ENCODE measurements at places on chromosomes 16 and 17.

DNA sequence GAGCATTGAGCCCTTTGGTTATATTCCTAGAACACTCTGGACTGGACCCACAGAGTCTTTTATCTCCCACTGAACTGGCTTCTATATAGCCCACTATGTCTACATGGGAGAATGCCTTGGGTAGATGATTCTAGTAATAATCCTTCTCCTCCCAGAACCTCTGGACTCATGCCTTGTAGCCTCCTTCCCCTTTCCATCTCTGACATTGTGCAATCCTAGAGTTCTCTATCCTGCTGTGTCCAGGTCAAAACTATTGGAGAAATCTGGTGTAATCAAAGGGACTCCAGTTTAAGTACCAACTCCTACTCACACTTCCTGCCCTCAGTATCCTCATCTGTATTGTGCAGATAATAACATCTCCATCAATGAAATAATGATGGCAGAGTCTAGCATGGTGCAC lies 9.1 kb downstream of the RCVRN start:
- no peak for DNase-seq

GRCh38 chr16:54847207-54847606 lies 83.5 kb upstream of the IRX5 start:
- DNase-seq, result no peak

GRCh38 chr16:55834049-55834448 lies 1.2 kb upstream of the CES1 start:
- DNase-seq, result no peak

DNA sequence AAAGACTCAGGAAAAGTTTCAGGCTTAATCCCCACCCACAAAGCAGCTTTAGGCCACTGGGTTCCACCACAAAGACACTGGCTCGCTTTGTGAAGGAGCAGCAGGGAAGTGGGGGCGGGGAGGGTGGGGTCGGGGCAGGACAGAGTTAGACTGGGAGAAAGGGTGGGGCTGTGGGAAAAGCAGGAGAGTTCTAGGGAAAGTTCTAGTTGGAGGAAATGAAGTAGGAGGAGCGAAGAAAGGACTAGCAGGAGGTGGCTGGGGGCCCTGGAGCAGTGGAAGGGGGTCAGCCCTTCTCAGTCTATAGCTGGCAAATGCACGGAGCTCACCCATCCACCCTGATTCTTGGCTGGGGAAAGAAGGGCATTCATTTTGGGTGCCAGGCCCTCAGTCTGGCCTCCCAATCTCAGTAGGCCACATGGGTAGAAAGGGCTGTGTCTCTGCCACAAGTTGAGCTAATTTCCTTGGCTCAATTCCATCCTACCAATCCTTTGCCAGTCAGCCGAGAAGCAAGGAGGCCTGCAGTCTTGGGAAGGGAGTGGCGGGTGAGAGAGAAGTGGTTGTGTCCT lies 4.6 kb downstream of the INPP5K start:
- DNase-seq, result no peak
